Stimulated activated CD4-positive, alpha-beta T cell treated with anti-CD3 and anti-CD28 coated beads, Interleukin-4, amount 100 ng/mL, for 4 hours (primary cell): ENCODE measurements at places on chromosomes 12 and 14.

DNA sequence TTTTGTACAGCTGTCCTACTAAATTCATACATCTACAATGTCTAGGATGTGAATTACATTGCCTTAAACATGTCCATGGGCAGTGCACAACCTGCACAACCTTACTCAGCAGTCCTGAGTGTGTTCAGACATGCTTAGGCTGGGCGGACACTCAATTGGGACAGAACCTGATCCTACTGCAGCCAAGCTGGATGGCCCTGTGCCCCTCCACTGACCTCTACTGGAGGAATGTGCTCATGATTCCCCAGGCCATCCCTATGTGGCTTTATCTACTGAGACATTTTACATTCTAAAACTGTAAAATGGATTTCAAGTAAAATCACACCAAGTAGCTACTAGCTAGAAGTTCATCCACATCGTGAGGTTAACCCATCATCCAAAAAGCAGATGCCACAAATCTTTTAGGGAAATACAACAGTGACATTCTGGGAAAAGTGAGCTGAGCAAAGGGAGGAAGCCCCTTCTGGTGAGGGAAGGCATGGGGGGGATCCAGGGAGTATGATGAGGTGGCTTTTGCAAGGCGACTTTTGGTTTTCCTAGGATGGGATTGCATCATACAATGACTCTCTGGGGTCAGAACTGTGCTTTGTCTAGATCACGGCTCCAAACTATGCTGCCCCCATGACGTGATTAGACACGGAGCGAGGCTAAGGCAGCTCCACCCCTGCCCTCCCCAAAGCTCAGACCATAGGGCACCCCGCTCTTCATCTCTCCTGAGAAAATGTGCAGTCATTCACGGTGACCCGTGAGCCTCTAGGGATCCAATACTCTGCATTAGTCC is 911.7 kb upstream of the TMEM132C start:
- DNase-seq = no peak

GRCh38 chr12:71392521-71393145 is 47.0 kb upstream of the LGR5 start:
- no peak for DNase-seq

GRCh38 chr12:26445909-26446308 is 250.5 kb downstream of the SSPN start:
- DNase-seq = no peak

DNA sequence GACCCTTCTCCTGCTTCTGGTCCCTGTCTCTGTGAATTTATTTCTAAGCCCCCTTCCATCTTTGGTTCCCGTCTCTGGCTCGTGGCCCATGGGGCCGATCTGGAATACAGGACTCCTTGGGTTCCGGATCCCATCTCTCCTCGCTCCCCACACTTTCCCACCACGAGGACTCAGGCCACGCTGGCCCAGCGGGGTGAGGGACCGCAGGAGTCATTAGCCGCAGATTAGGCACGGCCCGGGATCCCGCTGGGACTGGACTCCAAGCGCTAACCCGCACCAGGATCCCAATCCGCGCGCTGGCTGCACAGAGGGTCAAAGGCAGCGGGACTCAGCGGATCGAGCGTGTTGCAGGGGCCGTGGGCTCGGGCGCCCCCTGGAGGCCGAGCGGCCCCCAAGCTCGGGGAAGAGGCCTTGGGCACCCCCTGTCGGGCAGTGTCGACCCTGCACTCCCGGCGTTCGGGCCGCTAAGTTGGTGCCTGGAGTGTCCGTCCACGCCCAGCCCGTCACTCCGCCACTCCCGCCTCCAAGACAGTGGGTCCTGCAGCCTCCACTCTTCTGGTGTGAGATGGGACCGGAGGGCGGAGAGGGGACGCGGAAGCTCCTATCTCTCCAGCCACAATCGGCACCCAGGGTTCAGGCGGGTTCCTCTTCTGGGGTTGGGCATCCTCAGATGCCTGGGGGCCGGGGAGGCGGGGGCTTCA is 9.5 kb downstream of the SHMT2 start:
- peak; percentile 88 for DNase-seq

DNA sequence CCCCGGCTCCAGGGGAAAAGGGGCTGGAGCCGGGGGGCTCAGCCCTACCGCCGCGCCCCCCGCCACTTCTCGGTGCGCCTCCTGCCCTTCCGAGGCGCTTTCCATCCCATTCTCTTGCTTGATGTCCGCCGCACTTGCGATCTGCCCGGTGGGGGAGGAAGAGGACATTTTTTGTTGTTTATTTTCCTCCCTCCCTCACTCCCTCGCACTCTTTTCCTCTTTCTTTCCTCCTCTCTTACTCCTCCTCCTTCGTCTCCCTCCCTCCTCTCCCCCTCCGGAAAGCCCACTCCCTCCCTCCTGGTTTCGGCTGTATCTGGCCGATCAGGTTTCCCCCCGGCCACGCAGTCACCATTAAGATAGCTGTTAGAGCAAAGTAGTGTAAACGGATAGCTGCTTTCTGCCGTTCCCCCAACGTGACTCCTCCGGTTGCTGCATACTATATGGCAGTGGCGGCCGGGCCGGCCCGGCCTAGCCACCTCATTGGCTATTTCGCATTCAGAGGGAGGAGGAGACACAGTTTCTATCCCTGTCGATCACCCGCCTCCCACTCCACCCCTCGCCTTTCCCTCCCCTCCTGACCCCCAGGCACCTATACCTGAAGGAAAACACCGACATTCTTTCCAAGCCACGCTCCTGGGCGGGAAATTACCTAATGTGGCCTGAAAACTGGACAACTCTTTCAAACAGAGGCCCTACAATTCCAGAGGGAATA is at the start of gene SIX4:
Gene SIX4 (minus strand): TSS at position 445 of the 712 bp plus-strand sequence. CDS start 277 bp downstream, at position 168.
- peak; percentile 6 for DNase-seq

DNA sequence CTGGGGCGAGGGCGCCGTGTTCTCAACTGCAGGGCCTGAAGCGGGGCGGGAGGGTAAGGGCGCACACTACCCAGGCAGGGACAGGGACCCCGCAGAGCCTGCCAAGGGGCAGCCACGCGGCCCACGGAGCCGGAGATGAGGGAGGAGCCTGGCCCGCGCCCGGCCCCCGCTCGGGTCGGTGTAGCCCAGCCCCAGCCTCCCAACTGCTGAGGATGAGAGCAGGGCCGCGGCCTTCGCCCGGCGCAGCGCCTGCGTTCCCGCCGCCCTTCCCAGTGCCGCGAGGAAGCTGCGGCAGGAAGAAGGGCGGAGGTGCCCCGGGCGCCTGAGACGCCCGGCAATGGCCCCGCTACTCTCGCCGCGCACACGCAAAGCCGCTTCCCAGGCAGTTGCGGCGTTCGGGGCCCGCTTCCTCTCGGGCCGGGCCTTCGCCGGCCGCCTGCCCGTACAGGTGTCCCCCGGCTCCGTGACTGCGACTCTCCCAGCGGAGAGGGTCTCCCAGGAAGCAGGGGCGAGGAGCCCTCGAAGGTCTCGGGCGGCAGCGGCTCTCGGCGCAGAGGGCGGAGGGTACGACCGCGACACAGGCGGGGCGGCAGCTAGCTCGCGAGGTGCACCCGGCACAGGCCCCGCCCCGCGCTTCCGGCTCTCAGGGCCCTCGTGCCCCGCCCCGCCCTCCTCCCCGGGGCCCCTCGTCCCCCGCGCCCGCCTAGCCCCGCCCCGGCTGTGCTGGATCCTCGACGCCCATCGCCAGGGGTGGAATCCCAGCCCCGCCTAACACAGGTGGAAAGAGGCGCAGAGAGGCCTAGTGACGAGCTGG is 24.8 kb upstream of the YY1 start:
- peak; percentile 96 for DNase-seq

DNA sequence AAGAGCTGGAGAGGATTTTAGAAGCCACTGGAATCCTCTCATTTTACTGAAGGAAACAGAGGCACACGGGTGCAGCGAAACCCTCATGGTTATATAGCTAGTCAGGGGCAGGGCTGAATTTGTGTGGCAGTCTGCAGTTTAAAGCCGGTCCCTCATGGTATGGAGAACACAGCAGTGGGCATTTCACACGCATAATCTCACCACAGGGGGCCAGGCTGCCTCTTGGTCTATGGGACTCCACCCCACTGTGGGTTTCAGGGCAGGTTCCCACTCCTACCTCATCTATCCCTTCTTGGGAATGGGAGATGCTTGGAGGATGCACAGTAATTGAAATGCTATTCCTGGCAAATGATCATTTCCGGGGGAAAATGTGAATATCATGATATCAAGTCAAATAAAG is 400.6 kb downstream of the RGS6 start:
- no peak for DNase-seq

DNA sequence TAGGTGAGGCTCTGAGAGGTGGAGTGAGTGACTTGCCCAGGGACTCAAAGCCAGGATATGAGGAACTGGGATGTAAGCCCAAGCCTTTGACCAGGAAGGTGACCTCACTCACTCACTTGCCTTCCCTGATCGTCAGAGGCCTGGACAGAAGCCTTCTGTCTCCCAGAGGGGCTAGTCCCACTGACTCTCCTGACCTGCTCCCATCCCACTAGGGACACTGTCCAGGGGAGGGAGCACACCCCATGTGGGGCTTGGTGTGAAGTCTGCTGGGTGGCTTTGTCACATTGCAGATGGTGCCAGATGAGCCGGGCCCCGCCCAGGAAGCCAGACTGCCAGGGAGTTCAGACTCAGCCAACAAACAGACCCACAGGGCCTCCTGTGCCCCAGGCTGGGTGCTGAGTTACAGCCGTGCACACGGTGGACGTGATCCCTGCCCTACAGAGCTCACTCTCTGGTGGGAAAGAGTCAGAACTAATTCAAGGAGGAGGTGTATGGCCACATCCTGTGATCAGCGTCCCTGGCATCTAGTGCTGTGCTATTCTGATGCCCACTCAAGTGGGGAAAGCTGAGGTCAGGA is 28.3 kb downstream of the MMAB start:
- DNase-seq = no peak

DNA sequence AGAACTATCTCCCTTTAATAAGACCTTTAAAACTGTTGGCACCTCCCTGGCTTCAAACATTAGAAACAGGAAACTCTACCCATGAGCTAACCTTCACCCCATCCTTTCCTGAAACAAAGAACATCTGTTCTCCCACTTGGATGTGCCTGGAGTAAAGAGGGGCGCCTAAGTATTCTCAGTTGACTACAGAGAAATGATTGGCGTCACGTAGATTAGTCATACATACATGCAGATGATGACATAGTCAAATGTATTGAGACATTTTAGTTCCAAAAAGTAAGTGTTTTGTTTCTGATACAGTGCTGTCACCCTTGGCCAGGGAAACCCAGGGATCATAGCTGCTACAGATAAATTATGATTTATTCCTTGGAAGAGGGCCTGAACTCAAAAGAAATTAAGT is 260.0 kb upstream of the PLEKHG7 start:
- DNase-seq = no peak

DNA sequence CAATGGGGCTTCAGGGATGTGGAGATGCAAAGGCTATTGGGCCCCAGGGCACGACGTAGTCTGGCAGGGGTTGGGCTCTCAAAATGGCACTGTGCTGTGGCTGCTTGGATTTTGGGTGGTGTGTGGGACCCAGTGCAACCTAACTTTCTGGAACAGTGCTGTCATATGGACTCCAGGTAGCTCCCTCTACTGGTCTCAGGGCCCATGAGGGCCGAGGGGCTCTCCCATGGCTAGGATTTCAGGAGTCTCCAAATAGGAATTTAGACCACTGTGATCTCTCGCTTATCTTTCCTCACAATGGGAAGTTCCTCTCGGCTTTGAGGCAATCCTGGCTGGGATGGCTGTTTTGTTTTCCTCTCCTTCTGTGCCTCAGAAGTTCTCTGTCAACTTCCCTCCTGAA is 68.2 kb upstream of the MUCL1 start:
- no peak for DNase-seq

DNA sequence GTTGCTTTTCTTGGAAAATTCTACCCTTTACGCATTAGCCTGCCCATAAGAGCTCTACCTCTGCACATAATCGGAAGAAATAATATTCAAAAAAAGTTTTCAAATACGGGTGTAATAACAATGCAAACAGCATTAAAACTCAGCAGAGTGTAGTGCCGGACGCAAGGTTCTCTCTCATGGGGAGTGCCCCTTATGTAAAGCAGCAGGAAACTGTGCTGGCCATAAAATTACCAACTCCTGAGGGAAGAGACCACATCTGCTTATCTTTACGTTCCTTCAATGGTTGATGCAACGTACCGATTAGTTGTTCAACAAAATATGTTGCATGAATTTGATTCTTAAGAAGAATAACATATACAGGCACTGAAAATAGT is 118.7 kb upstream of the TMCC3 start:
- no peak for DNase-seq

- DNase-seq = peak; percentile 5
Measured at GRCh38 chr12:93571925-93572711, at the start of gene SOCS2. Gene SOCS2, plus strand, starts transcription at chr12:93572675. Its CDS starts 223 bp downstream, at chr12:93572898.

DNA sequence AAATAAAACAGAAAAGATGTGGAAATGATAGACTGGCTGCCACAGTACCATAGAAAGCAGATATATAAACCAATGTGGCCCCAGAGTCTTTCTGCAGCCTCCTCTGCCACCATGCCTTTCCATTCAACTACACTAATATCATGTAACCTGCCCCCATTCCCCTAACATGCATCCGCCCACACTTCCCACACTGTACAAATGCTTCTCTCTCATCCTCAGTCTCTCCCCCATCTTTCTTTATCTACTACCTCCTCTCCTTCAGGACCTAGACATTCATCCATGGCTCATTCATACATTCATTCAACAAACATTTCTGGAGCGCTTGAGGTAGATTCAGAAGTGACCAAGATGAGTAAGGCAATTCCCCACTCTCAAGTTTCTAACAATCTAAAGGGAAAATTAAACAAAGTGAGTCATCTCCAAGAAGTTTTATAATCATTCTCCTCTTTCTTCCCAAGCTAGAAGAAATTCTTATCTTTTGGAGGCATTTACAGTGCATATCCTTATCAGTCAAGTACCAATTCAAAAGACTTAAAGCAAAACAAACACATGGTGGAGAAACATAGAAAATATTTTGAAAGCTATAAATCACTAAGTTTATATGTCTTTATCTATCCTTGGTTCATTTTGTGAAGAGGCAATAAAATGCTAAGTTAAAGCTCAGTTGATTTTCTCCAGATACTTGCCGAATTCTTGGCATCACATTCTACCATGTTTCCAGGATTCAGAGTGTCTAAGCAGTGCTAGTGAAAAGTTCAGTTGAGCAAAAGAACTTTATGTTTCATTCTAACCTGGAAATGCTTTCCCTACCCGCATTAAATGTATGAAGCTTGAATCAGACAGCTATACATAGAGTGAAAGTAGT is 70.5 kb upstream of the FRMD6 start:
- no peak for DNase-seq

DNA sequence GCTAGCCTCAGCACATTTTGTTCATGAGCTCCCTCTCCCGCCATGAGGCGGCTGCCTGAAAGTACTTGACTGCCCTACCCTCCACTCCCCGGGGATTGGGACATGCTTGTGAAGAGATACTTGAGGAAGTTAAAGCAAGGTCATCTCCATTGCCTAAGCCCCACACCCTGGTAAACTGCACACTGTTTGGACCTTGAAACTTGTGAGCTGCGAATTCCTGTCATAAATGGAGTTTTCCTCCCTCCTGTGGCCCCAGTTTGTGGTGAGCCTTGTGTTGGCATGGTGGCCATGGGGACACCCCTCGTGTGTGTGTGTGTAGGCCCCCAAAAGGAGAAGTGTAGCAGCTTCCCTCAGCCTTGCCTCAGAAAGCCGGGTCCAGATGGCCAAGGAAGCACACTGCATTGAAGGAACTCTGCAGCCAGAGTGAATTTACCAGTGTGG is 395.5 kb downstream of the ZFP36L1 start:
- no peak for DNase-seq

- no peak for DNase-seq
Measured at GRCh38 chr12:107761502-107761904, 566 bp upstream of the PRDM4 start.

- no peak for DNase-seq
Measured at GRCh38 chr12:107859367-107859766, 84.9 kb downstream of the ASCL4 start.
